ENCODE measurements at places on chromosomes 7 and 10. TPM values are rescaled to one million over a fixed set of nuclear protein-coding genes. Genes with fewer than 3 reads are reported as not detected.

SLC26A3 gene
- total RNA-seq = not detected

GRCh38 chr7:6182993-6183392, 89.4 kb downstream of the CYTH3 start:
- DNase-seq = no peak

DNA sequence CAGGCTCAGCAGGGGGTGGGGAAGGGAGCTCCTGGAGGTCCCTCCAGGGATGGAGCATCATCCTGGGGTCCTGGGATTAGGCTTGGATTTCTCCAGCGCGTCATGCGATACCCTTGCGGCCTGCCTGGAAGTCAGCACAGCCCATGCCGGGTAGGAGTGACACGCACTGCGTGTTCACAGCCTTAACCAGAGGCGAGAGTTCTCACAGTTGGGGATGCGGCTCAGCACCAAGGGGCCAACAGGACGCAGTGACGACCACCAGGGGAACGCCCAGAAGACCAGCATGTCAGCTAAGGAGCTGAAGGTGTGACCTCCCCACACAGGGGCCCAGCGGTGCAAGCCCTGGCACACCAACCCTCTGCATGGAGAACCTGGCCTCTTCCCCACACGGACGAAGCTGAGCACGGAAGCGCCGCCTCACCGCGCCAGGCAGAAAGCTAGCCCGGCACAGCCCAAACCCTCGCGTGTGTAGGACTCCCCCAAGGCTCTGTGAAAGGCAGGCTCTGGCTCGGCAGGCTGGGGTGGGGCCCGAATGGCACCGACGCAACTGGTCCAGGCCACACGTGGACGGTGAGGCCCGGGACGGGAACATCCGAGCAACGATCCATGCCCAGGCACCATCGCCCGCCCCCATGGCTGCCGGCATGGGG, 198.6 kb downstream of the ELFN1 start:
- no peak for DNase-seq

GRCh38 chr10:102451105-102451969, at the start of gene C10orf95:
TSS of gene C10orf95 (minus strand) at chr10:102451543. CDS start at chr10:102451093, 450 bp downstream.
- DNase-seq = no peak

Data from tibial nerve (tissue), 4 donors.